ENCODE measurements at places on chromosomes 3 and 15.
A peak's percentile ranks its signal among the peaks of the same experiment; 100 is the strongest.

DNA sequence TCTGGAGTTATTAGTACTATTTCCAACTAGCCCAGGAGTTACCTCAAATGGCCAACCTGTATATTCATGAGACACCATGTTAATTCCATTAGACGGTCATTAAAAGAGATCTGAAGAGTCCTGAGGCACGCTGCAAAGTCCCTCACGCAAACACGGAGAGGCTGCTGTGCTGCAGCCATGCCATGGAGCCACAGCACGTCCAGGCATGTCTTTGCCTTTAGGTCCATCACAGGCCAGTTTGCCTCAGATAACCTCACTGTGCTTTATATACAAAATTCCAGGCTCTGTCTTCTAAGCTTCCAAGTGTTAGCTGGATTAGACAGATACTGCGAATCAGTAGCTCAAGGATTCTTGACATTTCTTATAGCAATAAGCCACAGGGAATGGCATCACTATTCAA is 9.8 kb upstream of the PLAAT1 start:
- DNase-seq, result no peak

DNA sequence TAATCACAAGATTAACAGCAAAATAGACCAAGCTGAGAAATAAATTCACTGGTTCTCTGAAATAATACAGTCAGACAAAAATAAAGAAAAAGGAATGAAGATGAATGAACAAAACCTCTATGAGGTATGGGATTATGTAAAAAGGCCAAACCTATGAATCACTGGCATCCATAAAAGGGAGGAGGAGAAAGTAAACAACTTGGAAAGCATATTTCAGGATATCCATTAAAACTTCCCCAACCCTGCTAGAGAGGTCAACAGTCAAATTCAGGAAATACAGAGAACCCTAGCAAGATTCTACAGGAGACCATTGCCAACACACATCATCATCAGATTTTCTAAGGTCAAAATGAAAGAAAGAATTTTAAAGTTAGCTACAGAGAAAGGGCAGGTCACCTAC is 649.7 kb upstream of the CBLB start:
- DNase-seq, result no peak

DNA sequence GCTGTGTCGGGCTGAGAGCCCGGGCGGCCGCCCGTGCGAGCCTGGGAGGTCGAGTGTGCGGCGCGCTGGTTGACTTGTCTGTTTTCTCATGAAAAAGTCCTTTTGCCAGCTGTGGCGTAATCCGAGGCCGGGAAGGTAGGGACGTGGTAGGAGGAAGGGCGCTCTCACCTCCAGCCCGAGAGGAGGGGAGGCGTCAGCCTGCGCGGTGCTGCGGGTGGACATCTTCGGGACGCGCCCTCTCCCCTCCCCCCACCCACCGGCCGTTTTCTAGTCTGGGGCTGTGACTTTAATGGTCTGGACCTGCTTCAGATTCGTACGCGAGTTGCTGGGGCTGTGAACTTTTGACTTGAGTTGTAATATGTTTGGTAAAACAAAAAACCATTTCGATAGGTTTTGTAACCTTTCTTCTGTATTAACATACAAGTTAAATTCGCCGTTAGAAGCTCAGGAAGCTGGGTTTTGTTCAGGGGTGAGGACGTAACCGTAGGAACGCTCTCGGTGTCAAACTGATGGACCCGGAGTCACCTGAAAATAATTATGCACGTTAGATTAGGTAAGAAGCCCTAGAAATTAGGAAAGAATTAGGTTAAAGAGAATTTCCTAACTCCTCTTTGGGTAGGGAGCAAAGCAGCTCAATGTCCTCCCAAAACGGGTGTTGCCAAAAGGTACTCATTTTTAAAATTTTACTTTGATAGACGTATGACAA is 762 bp downstream of the NCK1 start:
- DNase-seq, result peak; percentile 75

DNA sequence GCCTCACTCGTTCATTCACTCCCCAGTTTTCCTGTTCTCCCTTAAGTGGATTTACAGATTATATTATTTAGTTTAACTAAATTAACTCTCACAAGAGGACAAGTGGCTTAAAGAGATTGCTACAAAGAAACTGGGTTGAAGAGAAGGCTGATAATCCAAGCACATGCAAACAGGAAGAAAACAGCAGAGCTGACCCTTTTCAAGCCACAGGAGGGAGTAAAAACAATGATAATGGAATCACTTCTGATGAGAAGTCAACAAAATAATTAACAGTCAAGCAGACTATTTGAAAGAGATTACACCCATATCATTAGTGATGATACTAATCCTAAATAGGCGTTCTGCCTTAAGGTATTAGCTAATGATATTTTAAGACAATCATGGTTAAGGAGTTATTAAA is 31.7 kb downstream of the BOC start:
- no peak for DNase-seq

GRCh38 chr3:134544316-134544715 is 58.5 kb downstream of the CEP63 start:
- no peak for DNase-seq

DNA sequence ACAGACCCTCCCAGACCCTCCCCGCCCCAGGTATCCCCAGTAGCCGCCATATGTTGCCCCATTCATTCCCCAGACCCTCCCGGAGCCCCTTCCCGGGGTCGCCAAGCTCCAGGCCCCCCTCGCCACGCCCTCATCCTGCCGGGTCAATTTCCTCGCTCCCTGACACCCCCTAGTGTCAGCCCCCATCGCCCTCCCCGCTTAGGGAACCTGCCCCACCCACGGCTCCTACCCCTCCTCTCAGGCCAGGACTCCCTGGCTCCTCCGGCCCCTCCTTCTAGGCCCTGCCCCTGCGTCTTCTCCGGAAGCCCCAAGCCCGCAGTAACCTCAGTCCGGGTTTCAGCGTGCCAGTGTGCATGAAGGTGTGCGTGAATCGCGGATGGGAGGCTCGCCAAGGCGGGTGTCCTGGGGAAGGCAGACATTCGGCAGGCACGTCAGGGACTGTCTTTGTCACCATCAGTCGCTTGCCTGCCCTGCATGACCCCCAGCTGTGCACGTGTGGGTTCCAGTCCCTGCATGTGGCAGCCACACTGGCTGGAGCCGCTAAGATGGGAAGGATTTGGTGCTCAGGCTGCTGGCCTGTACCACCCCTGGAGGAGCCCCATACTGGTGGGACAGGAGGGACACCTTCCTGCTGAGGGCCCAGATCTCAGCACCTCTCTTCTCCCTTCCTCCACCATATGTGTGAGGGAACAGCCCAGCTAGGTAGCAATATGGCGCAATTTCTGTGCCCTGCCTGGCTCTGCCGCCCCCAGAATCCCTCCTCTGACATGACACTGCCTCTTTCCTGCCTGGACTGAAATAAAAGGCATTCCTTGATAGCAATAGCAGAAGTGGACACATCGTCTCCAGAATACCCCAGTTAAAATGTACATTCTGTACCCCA is 693 bp downstream of the DISP2 start:
- DNase-seq, result no peak
